ENCODE measurements at places on chromosomes 5 and 9. TPM values are rescaled to one million over a fixed set of nuclear protein-coding genes. Genes with fewer than 3 reads are reported as not detected.

IL7R gene
- polyA plus RNA-seq = 0.10 TPM

RAD23B gene
- polyA plus RNA-seq = 109 TPM

ROPN1L gene
- polyA plus RNA-seq = 4.3 TPM

F2RL2 gene
- polyA plus RNA-seq = not detected
